ENCODE measurements at places on chromosomes 2 and 18.

- DNase-seq = no peak
Measured at GRCh38 chr2:8125741-8126711, 555.8 kb upstream of the ID2 start.

- DNase-seq = no peak
Measured at GRCh38 chr2:71788186-71788525, 334.8 kb downstream of the DYSF start.

DNA sequence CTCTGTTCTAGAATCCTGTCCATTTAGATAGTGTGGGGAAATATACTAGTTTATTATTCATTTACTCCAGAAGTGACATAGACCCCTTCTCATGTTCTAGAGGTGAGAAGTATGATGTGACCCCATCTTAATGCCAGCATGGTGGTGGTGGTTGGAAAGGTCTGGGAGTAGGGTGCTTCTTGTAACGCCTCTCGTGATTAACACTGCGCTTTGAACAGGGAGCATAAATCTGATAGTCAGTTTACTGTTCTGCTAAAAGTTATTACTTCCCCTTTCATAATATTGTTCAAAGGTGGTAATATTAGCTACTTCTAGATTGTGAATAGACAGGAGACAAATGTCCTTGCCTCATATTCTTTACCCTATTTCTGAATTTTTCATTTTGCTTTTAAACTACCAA lies 35.6 kb downstream of the EHBP1 start:
- DNase-seq = no peak

DNA sequence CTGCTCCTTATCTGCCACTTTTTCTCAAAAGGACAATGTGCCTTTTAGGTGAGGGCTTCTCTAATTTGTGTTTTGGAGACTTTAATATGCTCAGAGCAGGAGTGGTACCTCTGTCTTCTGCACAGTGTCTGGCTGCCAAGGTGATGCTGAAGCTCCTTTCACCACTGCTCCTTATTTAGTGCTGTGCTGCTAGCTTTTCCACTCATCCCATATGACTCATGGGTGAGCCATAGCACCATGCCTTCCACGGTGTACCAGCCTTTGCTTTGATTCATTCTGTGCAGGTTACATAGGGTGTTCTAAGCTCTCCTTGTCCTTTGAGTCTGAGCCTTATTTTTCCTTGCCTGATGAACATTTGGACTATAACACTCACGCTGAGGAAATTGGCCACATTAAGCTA lies 202.4 kb downstream of the ARL6IP6 start:
- no peak for DNase-seq

- DNase-seq = no peak
Measured at GRCh38 chr2:169659320-169659719, 34.9 kb downstream of the CFAP210 start.

DNA sequence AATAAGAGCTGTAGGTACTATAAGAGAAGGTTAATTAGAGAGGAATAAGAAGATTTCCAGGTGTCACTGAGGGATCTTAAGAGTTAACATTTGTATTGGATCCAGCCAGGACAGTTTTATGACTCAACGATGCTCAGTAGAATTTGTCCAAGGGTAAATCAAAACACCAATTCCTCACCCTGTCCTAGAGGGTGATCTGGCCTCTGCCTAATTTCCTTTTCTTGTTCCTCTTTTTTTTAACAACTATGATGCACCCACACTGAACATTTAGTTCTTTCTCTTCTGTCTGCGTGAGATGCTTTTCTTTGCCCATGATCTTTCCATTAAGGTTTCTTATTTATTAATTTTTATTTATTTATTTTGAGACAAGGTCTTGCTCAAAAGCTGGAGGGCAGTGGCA lies 92.0 kb downstream of the PMS1 start:
- DNase-seq = no peak

Measured in natural killer cell treated with Interleukin-12 subunit alpha and Interleukin-12 subunit beta and Interleukin-15 and Interleukin-18, amount 100 ng/mL, for 72 hours (primary cell).